ENCODE measurements at places on chromosomes 6 and 20.

DNA sequence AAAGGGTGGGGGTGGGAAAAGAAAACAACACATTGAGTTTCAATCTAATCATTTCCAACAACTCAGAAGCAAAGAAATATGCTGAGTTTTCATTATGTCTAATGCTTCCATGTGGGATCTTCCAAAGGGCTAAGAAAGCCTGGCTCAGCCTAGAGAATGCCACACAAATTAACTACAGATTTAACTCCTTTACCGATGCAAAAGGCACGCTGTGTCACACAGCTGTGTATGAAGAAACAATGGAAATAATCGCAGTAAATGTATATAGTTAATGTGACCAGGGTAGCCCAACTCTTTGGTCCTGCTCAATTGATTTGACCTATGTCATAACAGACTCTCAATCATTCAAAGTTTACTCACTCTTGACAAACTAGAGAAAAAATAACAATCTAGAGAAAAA lies 17.8 kb downstream of the B4GALT5 start:
- DNase-seq, result no peak

DNA sequence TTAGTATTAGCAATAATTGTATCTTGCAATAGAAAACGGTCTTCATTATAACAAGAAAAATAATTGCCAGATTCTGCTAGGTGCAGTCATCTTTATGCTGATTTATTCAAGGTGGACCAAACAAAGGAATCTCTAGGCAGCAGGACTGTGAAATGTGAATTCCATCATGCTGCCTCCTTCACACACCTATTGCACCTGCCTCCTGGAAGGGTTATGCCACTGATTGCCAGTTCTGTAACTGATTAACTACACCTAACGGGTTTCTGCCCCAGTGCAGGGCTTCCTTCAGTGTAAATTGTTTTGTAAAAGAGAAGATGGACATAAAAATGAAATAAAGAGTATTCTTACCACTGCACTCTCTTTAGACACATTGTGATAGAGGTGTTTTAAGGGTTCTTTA lies 96.1 kb downstream of the FOXO3 start:
- DNase-seq, result no peak

- no peak for DNase-seq
Observed at GRCh38 chr6:136095986-136096385, 154.1 kb downstream of the MTFR2 start.

- DNase-seq, result no peak
Observed at GRCh38 chr20:63191400-63191799, 24.5 kb downstream of the YTHDF1 start.

DNA sequence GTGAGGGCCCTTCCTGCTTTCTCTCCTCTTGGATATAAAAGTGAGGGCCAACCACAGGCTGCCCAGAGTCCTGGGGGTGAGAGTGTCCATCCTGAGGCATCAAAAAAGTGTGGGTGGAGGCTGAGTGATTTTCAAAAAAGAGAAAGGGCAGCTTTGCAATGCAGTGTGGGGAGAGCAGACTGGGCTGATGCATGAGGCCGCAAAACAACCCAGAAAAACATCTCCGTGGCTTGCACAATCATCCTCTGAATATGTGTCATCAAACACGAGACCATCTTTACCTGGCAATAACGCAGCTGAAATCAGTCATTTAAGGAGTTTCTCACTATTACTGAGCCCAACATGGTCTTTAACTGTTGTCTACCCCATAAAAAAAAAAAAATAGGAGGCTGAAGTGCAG lies 191.2 kb upstream of the SOX4 start:
- DNase-seq, result no peak

DNA sequence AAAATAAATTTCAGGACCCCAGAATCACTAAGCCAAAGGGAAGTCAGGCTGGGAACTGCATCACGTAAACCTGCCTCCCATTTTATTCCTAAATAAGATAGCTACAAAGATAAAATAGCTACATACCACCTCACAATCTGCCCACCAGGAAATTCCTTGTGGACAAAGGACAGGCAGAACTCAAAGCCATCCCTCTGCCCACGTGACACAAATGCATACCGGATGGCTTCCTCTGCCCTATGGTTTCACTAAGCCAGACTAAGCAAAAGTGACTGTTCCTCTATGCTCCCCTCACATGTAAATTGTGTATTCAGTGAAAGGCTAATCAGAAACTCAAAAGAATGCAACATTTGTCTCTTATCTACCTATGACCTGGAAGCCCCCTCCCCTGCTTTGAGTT lies 15.0 kb downstream of the MBOAT1 start:
- no peak for DNase-seq

- DNase-seq, result no peak
Observed at GRCh38 chr6:122715725-122716124, 63.8 kb upstream of the FABP7 start.
